ENCODE measurements at places on chromosomes 11 and 22.

DNA sequence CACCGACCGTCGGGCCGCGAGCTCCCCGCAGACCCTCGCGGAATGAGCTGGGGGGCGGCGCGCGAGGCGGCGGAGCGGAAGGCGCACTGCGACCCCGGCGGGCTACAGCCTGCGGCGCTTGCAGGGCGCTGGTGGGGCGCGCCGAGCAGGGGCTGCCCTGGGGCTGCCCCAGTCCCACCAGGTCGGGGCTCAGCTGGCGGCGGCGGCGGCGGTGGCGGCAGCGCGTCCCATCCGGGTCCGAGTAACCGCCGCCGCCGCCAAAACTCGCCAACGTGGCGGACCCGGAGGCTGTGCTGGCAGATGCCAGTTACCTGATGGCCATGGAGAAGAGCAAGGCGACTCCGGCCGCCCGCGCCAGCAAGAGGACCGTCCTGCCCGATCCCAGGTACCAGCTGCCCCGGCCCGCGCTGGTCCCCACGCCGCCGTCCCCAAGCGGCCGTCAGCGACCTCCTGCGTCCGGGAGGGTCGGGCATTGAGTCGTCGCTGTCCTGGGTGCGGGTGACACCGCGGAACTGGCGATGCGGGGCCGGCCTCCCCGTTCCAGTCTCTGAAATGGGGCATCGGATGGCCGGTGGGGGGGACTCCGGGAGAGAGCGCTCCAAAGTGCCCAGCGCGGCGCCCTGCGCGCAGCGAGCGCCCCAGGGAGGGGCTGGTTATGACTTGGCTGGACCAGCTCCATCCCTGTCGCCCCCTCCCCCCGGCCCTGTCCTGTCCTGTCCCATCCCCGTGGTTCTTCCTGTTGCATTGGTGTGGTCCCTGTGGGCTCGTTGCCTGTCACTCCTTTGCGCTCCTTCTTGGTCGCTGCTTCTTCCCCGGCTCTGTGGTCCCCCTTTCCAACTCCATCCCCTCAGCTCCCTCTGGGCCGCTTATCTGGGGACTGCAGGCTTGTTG, 63.5 kb downstream of the CRYBB2 start:
- no peak for DNase-seq

GRCh38 chr11:90630176-90630575, 407.3 kb upstream of the CHORDC1 start:
- no peak for DNase-seq

GRCh38 chr11:36065436-36065835, 121.6 kb downstream of the LDLRAD3 start:
- DNase-seq, result no peak

DNA sequence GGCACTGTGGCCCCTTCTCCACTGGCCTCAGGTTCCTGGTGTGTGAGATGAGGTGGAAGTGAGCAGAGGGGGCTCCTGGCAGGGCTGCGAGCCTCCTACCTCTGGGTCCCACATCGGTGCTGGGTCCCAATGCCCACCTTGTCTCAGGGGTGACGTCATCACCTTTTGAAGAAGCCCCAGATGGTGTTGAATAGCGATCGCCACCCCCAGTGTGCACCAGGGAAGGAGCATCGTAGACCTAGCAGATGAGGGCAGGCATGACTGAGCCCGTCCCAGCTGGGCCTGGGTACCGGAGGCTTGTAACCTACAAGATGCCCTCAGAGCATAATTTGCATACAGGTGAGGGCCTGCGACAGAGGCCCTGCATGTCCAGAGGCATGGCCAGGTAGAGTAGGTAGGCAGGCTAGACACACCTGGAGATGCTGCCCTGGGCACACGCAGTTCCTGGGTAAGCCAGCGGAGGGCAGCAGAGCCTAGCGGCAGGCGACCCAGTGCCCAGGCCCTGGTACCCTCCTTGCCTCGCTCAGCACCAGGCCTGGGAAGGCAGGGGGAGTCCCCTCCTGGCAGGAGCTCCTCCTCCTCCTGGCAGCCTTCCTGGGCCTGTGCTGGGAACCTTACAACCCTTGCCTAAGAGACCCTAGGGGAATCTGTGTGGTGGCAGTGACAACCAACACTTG, 52.5 kb downstream of the TPCN2 start:
- peak; percentile 82 for DNase-seq

GRCh38 chr11:63841554-63841953, 2.6 kb downstream of the MARK2 start:
- no peak for DNase-seq

- DNase-seq, result no peak
These were observed 7.5 kb upstream of the KRTAP5-7 start for GRCh38 chr11:71519546-71519945.

- no peak for DNase-seq
These were observed 30.5 kb upstream of the GNB1L start for GRCh38 chr22:19884954-19885751.

- DNase-seq, result no peak
These were observed 919.1 kb downstream of the TBC1D22A start for GRCh38 chr22:47681411-47682165.

GRCh38 chr22:21850660-21851059, 16.8 kb downstream of the MAPK1 start:
- DNase-seq, result no peak

- peak; percentile 21 for DNase-seq
These were observed 44.7 kb downstream of the CCDC90B start for GRCh38 chr11:83241291-83241946.

DNA sequence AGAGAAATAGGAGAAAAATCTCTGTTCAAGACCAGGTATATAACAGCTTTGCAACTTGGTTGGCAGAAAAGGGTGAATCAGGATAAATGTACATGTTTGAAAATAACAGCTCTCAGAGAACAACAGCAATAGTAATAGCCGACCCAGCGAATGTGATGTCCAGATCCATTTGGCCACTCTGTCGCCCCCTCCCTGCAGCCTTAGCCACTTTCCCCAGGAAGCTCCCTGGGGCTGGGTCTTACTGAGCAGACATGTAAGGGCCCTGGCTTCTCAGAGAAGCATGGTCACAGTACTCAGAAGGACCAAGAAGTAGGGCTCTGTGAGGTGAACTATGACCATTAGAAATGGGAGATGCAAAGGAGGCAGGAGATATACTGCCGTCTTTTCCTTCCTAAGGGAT, 154.1 kb upstream of the SNX19 start:
- DNase-seq, result no peak

DNA sequence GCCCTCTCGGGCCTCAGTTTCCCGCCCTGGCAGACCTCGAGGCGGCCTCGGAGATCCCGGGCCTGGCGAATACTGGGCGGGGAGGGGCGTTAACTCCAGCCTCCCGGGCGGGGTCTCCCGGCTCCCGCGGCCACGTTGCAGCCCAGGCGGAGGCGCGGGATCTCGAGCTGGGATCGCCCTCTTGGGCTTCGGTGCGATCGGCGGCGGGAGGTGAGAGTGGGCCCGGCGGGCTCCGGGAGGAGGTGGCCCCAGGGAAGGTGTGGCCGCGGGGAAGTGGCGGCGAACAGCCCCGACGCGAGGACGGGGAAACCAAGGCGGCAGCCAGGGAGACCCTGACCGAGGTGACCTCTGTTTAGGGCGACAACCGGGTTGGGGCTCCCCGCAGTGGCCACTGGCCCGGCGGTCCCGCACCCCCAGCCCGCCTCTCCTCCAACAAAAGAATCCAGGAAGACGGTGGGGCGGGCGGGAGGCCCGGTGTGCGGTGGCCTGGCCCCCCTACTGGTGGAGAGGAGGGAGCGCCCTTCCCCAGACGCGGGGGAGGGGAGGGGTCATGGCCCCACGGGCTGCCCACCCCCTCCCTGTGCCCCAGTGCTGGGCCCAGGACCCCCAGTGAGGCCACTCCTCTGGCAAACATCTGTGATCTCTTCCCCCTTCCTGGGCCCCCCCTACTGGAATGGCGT, at the start of gene PHETA2:
Gene PHETA2, plus strand, starts transcription at position 117 of the 680 bp plus-strand sequence. CDS start 3,046 bp downstream, outside the sequence.
- DNase-seq, result peak; percentile 62

DNA sequence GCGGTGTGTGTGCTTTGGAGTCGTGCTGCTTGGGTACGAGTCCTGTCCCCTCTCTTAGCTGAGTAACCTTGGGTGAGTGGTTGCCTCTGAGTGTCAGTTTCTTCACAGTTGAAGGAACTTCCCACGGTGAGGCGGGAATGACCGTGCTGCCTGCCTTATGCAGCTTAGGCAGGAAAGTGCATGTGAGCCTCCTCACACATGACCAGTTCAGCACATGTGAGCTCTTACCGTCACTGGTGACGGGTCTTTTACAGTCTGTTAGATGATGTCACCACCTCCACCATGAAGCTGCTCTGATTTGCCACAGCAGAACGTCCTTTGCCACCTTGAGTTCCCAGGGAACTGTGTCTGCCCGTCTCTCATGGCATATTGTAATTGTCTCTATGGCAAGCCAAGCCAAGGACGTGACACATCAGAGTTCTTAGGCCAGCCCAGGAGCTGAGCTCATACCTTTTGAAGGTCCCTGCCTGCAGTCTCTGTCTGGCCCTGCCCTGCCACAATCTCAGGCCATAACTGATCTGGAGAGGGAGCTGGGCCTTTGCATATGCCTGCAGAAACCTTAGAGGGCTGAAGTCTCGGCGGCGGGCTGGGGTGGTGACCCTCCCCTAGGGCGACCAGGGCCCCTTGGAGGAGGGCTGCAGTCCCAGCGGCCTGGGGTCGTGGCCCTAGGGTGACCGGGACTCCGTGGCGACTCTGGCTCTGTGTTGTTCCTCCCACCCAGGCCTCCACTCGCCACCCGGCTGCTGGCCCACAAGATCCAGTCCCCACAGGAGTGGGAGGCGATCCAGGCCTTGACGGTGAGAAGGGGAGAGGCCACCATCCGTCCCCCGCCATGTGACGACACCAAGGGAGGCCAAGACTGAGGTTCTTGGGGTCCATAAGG, 7.8 kb downstream of the GGA1 start:
- DNase-seq, result no peak

- DNase-seq, result no peak
These were observed 42.0 kb downstream of the BLID start for GRCh38 chr11:122074022-122074421.

DNA sequence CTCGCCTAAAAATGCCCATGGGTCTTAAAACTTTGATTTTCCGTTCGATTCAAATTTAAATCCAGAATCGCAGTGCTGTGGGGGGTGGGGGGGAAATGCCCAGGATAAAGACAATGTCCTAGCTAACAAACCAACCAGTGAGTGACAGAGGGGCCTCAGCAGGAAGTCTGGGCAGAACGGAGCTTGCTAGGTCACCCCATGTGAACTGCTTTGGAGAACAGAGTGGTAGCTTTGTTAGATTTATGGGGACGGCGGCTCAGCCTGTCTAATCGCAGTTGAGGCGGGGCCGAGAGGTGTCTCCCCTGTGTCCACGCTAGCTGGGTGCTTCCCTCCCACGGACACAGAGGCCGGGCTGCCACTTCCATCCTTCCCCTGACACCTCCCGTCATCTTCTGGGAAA, 243.9 kb downstream of the CTTN start:
- DNase-seq, result no peak

- no peak for DNase-seq
These were observed 13.7 kb downstream of the GDPD4 start for GRCh38 chr11:77287615-77288273.

- DNase-seq, result no peak
These were observed 974.6 kb upstream of the RAG2 start for GRCh38 chr11:37572491-37573171.

DNA sequence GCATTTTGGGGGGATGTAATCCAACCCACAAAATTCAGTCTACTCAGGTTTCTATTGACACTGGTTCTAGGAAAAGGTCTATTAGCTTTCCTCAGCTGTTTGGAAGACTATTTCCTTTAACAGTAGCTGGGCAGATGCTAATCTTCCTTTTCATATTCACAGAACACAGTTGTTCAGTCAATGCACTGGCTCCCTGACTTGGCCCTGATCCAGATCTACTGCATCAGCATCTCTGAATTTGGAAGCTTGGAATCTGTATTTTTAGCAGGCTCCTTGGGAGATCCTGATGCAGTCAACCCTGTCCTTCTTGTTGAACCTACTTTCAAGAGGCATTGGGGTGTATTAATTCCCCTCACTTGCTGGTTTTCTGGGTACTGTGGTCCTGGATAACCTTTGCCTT, 6.3 kb downstream of the HTATIP2 start:
- no peak for DNase-seq

DNA sequence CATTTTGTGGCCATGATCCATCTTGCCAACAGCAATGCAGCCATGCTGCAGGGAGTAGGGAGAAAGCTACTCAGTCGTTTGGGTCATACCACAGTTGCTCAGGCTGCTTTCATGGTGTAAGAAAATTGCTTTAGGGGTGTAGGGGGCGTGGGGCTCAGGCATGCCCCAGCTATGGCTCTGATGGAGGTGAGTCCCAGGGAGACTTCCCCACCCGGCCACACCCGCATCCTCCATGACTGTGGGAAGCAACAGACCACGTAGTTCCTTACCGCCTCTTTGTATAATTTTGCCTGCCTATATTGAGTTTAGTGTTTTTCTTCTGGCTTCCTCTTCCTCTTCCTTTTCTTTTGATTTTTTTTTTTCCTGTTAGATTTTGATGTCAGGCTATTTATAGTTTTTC, 58.8 kb downstream of the SPECC1L start:
- no peak for DNase-seq

DNA sequence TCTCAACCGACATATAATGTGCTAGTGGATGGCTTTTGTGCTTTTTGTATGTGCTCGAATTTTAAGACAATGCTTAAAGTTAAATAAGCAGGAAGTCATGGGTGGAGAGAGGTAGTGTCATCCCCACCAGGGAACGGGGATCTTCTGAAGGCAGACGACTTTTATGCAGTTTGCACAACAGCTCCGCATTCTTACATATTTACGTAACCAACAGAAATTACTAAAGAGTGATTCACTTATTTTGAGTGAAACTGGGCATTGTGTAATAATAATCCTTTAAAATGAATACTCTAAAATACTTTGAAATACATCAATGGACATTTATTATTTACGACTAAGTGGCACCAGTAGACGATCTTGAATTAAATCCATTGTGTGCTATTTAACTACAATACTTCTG, 305.1 kb downstream of the CNTN5 start:
- DNase-seq, result no peak

DNA sequence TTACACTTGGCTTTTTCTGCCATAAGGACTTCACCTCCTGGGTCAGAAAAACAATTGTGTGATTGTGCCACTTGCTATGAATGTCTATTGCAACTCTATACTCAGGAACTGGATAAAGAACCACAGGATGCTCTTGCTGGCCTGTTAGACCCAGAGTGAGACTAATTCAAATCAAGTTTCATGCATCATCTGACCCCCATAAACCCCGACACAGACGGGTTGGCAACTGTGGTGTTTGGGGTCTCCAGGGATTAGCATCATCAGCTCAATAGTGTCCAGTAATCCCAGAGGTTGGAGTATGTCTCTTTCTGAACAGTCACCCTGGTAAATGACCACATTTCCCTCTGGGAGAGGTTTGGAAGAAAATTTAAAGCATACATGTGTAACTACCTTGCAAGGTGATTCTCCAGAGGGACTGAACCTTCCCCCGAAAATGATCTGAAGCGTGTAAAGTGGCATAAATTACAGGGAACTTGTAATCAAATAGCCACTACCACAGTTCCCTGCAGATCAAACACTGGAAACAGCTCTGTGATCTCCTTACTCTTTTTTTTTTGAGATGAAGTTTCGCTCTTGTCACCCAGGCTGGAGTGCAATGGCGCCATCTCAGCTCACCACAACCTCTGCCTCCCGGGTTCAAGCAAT, 1097.6 kb downstream of the TBC1D22A start:
- no peak for DNase-seq

GRCh38 chr11:3204141-3205015, 14.2 kb downstream of the MRGPRG start:
- DNase-seq, result no peak

Data from stimulated activated CD4-positive, alpha-beta T cell treated with anti-CD3 and anti-CD28 coated beads, Interleukin-2, amount 100 ng/mL, for 24 hours (primary cell).